Stimulated activated CD4-positive, alpha-beta T cell treated with anti-CD3 and anti-CD28 coated beads, Interleukin-1b, Interleukin-23, amount 100 ng/mL, for 48 hours (primary cell): ENCODE measurements at places on chromosomes 3 and 15.

DNA sequence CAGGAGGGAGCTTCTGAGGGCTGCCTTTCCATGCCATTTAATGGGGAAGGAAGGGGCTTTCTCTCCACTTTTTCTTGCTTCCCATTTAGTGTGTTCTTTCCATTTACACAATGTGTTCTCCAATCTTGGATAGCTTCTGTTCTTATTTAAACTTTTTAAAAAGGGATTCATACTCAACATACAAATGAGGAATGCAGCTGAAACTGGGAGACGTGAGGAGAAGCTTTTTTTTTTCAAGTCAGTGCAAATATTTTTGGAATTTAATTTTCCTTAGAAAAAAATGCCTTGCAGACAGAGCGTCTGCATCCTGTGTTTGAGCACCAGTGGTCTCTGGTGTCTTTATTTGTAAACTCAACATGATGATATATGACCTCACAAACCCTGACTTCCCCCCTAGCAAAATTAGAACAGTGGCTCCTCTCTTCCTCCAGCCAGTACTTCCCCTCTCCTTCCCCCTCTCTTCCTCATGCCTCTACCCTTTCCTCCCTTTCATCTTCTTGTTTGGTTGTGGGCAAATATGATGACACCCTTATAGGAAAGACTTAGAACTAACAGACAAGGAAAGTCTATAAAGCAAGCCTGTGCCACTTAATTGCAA is 48.1 kb upstream of the PCSK6 start:
- DNase-seq = no peak

DNA sequence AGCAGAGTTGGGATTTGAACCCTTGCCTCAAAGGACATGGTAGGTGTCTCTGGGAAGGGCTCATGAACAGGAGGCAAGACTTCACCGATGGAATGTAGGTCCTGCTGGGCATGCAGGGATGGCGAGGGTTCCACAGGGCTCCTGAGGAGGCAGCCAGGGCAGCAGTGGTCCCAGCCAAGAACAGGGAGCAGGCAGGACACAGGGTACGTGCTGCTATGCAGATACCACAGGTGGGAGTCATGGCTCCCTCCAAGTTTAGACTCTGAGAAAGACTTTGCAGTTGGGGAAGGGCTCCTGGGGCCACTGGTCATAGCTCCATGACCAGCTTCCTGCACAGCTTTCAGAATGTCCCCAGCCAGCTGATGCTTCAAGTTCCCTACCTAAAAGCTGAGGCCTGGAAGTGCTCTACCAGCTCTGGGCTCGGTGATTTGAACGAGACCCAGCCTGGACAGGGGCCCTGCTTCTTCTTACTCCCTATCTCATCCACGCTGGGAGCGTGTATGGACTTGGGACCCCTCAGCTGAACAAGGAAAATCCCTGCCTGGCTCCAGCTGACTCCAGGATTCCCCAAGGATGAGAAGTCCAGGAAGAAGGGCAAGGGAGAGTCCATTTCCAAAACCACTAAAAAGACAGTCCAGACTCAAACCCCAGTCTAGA is 747 bp downstream of the MYL3 start:
- no peak for DNase-seq

GRCh38 chr3:20406611-20407011 is 220.6 kb upstream of the SGO1 start:
- DNase-seq = no peak

DNA sequence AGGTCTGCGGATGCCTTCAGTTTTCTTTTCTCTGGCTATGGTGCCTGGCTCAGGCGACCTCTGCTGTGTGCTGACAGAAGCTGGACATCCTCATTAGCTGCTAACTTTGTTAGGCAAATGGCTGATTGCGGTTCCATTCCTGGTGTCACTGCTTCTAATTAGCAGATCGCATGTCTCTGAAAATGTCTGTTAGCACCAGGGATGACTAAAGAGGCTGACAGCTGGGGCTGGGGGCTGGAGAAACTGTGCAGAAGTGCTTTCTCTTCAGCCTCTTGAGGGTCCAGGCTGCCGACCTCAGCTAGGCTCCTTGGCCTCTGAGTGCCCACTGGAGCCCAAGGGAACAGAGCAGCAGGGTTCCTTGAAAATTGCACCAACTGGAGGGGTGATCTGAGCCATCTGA is 39.3 kb downstream of the CHCHD6 start:
- no peak for DNase-seq

- peak; percentile 19 for DNase-seq
These were observed 30.6 kb downstream of the CRTAP start for GRCh38 chr3:33144433-33144832.

- no peak for DNase-seq
These were observed 73.0 kb downstream of the COL8A1 start for GRCh38 chr3:99711351-99711750.

- DNase-seq = no peak
These were observed 897.6 kb upstream of the NR2F2 start for GRCh38 chr15:95432878-95433405.

DNA sequence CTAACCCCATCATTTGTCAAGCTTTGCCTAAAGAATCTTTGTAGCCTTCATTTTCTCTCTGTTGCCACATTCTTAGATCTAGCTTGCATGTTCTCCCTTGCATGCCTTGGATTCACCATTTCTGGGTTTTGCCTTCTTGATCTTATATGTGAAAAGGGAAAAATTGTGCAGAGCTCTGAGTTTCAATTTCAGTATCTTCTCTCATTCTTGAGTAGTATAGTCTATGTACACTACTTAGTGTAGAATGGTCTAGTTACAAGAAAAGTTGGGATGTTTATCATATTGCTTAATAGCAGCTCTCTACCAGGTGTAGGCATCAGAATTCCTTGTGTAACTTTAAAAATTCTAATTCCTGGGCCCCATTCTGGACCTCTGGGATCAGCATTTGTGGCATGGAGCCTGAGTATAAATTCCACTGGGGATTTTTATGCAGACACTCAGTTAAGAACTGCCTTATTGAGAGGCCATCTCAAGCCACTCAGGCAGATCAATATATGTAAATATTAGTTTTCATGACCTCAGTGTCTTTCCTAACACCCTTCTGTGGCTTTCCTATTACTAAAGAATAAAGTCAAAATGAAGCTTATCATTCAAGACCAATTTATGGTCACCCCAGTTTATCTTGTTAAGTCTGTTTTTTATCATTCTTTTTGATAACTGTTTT is 23.4 kb downstream of the GTF2E1 start:
- DNase-seq = no peak

DNA sequence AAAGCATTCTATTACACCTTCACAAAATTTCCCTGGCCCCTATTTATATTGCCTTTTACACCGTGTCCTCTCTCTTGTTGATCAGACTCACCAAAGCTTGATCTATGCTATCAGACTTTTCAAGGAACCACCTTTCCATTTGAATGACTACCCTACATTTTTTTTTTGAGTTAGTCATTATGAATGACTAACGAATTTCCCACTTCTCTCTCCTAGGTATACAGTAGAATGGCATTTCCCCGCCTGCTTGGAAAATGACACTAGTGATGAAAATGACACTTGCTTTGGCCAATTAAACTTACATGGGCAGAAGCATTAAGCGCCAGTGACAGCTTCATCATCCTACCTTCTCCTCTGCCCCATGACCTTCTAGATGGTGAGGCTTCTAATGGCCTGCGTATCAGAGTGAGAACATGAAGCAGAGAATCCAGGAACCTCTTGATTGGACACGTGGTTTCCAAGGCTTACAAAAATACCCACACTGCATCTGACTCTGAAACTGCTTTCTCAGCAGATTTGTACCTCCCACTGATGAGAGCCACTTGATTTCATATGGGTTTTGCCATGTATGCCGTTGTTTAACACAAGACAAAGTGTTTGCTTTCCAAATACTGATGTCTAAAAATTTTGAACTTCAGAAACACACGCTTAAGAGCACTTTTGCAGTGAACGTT is 370.5 kb downstream of the CTNNB1 start:
- DNase-seq = no peak

DNA sequence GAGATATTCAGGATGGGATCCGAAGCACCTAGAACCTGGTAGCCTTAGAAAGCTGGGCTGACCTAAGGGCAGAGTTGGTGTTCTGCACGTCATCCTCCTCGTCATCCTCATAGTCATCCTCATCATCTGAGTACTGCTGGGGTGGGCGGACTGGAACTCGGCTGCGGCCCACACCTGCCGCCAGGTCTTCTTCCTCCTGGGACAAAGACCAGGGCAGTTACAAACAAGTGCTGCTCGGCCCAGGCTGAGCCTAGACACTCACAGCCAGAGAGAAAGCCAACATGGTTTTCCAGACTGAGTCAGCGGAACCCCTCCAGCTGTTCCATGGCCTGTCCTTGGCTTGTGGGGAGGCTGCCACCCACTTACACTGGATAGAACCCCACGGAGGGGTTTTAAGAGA is 40.5 kb downstream of the SEMA3G start:
- no peak for DNase-seq

DNA sequence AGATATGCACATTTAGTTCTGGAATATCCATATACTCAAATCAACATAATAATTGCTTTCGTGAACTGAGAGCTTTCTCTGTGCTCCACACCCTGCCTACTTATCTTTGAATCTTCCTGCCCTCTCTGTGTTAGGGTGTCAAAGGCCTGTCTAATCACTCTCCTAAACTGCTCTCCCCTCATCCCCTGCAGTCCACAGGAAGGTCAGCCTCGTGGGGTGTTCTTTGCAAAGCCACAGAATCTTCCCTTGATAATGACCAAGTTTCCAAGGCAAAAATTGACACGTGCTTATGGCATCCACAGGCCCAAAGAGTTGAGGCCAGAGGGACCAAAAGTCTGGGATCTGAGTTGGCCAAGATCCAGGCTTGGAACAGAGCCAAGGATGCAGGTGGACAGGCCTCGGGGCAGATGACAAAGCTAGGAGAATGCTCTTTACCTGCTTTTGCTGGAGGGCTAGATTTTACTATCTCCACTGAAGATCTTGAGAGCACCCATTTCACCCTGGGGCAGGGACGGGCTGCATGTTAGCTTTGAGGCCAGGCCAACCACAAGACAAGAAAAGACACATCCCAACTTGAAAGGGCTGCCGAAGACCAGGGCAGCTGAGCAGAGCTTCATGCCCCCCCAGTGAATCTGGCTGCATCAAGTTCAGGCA is 20.4 kb downstream of the BHLHE40 start:
- no peak for DNase-seq

DNA sequence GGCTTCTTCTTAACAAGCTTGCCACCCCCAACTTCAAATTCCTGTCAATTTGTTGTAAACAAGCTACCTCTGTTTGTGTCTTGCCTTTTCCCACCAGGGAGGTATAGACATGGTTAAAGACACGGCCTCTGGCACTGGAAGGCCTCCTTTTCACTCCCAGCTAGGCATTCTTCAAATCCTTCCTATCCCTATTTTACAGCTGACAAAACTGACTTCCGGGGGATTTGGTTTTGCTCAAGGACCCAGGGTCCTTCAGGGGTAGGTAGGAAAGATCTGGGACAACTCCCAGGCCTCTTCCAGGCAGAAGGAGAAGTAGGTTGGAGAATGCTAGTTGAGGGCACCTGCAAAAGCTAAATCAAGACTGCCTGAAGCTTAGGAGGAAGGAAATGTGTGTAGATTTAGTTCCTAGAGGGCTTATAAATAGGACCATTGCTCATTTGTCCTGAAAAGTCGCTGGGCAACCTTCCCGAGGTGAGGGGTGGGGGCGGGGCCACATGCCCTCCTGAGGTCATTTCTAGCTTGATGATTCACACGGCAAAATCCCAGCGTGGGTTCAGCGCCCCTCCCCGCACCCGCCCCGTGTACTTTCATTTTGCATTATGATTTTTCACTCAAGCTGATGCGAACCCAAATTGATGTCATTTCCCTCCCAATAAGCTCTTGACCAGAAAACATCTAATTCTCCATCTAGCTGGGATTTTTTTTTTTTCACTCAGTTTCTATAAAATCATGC is 365.5 kb downstream of the SHQ1 start:
- DNase-seq = peak; percentile 89

- DNase-seq = no peak
These were observed 235.8 kb downstream of the RAP2B start for GRCh38 chr3:153397794-153398193.

DNA sequence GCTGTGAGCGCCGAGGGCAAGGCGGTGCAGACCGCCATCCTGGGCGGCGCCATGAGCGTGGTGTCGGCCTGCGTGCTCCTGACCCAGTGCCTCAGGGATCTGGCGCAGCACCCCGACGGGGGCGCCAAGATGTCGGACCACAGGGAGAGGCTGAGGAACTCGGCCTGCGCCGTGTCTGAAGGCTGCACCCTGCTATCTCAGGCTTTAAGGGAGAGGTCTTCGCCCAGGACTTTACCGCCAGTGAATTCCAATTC is 2.3 kb downstream of the TLNRD1 start:
- DNase-seq = no peak

DNA sequence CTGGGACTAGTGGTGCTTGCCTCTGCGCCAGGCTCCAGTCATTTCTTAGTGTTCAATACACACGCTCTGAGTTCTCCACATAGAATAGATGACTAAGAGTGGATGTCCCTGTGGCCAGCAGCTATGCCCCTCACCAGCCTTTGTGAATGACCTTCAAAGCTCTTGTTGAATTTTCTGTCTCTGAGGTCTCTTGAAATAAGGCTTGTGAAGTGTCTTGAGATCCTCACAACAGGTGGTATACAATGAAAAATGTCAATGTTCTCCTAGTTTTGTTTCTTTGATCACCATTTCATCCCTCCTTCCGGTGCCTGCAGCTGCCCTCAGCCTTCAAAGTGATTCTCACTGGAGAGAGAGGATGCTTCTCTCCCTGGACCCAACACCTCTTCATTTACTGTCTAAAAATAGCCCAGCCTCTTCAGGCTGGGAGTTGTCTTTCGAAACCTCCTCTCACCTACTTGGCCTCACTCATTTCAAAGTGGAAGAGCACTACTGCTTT is 5.4 kb downstream of the MAPKBP1 start:
- DNase-seq = no peak

GRCh38 chr15:58870451-58870850 is 63.0 kb downstream of the SLTM start:
- no peak for DNase-seq
